ENCODE measurements at places on chromosomes 16 and 17. TPM values are rescaled to one million over a fixed set of nuclear protein-coding genes. Genes with fewer than 3 reads are reported as not detected.

MEOX1 gene
- 0.21 TPM for total RNA-seq

ATP2A1 gene
- 2.9 TPM for total RNA-seq

- DNase-seq, result no peak
These were observed 1.1 kb upstream of the GFOD2 start for GRCh38 chr16:67720236-67720635.

- no peak for DNase-seq
These were observed 1.1 kb downstream of the MAPK3 start for GRCh38 chr16:30121741-30122571.

DNA sequence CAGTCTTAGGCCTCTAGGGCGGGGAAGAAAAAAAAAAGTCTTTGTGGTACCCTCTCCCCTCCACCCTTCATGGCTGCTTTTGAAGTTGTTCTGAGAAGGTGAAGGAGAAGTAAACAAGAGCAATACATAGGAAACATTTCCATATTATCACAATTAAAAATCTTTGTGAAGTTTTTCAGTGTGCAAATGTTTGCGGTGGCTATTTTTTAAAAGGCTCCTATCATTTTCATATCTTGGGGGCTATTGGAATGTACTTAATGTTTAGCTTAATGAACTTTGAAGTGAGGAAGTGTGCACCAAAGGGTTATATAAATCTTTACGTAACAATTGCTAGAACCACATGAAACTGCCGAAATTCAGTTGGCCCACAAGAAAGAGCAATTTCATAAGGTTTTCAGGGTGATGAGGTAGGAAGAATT, 7.6 kb downstream of the NOL11 start:
- no peak for DNase-seq
